ENCODE measurements at places on chromosomes 6 and 20. TPM values are rescaled to one million over a fixed set of nuclear protein-coding genes. Genes with fewer than 3 reads are reported as not detected.

DNA sequence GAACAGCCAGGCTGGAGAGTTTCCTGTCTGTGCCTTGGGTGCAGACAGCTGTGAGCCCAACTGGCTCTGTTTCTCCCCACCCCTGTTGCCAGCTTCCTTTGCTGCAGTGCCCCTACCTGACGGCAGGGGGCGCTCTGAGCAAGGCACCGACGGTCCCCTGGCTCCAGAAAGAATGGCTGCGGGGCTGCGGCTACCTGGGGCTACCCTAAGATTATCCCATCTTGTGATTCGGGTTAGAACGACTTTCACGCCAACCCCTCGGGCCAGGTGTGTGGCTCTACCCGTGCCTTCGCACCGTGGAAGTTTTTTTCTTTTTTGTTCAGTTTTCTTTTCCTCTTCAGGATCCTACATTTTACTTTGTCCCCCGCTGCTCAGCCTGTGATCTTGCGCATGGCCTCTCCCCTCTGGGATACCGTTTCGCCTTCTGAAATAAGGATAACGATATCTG lies 33.4 kb upstream of the AAR2 start:
- DNase-seq: peak; percentile 78

DNA sequence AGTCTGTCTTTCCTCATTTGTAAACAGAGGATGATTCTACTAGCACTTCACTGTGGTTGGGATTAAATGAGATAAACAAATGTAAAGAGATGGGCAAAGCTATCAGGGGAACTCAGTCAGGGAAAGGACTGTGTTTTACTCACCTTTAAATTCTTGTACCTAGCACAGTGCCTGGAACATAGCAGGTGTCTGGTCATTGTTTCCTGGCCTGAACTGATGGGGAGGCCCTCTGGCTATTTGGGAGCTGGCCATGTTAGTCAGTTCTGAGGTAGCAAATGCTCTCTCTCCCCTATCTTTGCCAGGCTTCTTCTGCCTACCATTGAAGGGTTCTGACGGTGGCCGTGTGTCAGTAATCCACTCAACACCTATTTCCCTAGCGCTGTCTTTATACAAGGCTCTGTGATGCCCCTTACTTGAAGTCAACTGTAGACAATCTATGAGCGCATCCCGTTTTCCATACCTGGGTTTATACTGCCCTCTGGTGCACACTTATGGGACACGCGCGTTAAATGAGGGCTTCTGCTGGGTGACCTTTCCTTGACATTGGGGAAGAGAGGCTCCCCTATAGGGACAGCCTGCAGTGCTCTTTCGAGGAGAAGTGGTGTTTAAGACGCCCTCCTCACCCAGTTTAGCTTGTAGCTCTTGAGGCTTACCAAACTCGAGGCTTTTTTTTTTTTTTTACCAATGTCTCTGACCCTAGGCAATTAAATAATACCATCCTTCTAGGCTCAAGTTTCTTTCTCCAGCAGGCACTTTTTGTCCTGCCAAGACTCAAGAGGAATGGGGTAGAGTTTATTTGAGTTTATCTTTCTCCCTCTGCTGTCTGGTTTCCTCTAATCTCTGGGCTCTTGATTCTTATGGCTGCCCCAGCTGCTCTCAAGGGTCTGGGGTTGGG lies 4.0 kb upstream of the SPATS1 start:
- peak; percentile 55 for DNase-seq

DNA sequence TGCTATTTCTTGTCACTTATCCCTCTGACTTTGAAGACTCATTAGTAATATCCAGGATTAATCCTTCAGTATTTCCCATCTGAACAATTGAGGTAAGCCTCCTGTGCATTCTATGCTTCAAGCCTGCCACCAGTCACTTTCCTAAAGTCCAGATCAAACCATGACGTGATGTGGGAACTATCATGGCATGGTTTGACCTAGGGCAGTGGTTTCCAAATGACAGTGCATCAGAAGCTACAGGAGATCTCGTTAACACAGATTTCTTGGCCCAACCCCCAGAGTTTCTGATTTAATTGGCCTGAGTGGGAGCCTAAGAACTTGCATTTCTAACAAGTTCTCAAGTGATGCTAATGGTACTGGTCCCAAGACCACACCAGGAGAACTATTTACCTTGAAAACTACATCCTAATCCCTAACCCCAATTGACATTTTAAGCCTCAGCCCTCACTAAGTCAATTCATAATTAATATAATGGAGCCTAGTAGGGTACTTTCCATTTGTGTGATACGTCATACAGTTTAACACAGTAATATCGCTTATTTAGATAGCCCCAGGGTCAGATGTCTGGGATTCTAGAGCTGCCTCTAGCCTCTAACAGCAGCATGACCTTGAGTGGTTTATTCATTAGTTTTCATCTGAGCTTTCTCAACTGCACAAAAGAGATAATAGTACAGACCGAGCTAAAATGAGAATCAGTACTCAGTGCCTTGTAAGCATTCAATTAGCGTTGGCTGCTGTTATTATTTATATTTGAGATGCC lies 907.6 kb downstream of the TFAP2A start:
- no peak for DNase-seq

GRCh38 chr20:57048027-57048869 lies 218.2 kb downstream of the BMP7 start:
- DNase-seq: no peak

SEMG1 gene
- not detected for total RNA-seq

All from left ventricle myocardium superior (tissue), 1 donor.